ENCODE measurements at places on chromosomes 5 and 9.
A peak's percentile ranks its signal among the peaks of the same experiment; 100 is the strongest.

- no peak for DNase-seq
Observed at GRCh38 chr5:175211956-175212756, 231.8 kb downstream of the DRD1 start.

- DNase-seq: no peak
Observed at GRCh38 chr9:125527471-125528002, 179.5 kb downstream of the MAPKAP1 start.

GRCh38 chr9:115988701-115989100 lies 164.9 kb upstream of the PAPPA start:
- no peak for DNase-seq

- no peak for DNase-seq
Observed at GRCh38 chr5:155270725-155271124, 257.2 kb downstream of the KIF4B start.

- DNase-seq: no peak
Observed at GRCh38 chr5:159660401-159660800, 255.9 kb upstream of the ADRA1B start.

GRCh38 chr9:96478829-96479371 lies 28.9 kb downstream of the HABP4 start:
- DNase-seq: no peak

- no peak for DNase-seq
Observed at GRCh38 chr9:115715666-115716065, 437.9 kb upstream of the PAPPA start.

DNA sequence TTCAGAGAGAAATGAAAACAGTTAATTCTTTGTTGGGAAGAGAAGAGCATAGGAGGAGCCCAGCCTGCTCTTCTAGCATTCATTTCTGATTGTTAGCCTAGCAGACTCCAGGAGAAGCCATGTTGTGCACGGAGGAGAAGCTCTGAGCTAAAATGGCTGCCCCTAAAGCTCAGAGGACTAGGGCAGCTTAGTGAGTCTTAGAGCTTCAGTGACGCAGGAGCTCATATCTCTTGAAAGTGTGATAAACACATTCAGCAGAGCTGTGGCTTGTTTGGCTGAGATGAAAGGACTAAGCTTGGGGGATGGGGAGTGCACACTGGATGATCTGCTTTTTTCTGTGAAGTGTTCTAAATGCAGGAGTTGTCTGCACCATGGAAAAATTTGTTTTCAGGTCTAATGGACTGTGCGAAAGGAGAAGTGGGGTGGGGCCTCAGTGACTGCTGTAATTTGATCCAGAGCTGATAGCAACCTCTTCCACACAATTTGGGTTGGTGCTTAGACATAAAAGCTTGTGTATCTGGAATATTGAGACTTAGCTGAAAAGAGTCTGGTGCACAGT lies 58.5 kb downstream of the ZNF462 start:
- peak; percentile 74 for DNase-seq

DNA sequence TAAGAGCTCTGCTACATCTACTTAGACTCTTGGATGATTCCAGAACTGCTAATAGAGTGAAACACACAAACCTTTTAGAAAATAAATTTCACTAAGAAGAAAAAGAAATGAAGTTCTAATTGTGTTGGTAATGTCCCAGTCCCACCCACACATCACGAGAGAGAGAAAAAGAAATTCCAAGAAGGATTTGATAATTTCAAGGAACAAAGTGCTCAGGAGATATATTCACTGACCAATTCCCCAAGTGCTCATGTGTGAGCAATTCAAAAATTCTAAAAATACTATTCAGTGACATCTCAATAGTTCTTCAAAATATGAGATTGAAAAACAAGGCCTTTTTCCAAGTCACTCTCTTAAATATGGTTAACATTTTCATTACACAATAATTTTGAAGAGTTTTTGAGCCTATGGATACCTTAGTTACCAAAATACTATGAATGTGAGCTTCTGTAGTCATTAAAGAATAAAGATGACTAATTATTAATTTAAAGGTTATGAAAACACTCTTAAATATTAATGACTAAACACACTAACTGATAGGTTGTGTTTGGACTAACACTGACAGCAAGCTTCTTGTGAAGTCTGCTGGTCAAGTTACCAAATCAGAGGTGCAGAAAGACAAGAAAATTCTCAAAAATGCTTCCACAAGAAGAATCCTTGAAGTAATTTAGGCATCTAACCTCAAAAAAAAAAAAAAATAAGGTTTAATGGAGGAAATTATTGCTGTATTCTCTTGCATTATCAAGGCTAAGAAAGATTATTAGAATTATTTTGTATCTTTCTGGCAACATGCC lies 245.3 kb downstream of the PDE4D start:
- no peak for DNase-seq

GRCh38 chr5:7714697-7715096 lies 136.2 kb downstream of the CFAP90 start:
- DNase-seq: no peak

DNA sequence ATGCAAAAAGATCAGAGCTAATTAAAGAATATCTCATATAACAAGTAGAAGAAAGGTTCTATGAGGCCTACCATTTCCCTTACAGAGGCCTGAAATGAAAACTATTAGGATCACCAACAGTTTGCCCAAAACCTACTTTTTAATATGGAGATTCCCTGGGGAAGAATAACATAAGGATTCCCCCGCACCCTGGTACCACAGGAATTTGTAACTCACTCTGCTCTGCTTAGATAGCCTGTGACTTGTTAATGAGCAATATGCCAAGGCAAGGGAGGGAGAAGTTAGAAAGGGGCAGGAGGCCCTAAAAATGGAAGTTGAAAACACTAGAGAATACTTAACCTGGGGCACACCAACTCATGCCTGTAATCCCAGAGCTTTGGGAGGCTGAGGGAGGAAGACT lies 107.0 kb downstream of the CDH6 start:
- no peak for DNase-seq

GRCh38 chr9:7988644-7989280 lies 189.2 kb upstream of the DMAC1 start:
- DNase-seq: no peak

DNA sequence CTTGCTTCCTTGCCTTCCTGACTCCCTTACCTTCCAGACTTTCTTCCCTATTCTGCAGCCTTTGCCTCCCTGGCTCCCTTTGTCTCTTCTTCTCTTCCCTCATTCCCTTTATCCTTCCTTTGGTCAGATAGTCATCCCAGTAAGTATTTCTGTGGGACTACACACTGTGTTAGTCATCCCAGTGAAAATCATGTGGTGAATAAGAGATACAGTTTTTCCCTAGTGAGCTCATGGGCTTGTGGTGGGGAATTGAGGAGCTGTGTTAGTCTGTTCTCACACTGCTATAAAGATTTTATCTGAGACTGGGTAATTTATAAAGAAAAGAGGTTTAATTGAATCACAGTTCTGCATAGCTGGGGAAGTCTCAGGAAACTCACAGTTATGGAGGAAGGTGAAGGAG lies 109.8 kb upstream of the EDIL3 start:
- DNase-seq: peak; percentile 13

GRCh38 chr5:105283134-105283533 lies 1720.5 kb upstream of the NUDT12 start:
- no peak for DNase-seq

GRCh38 chr5:156475182-156476157 lies 148.5 kb downstream of the SGCD start:
- DNase-seq: peak; percentile 77

GRCh38 chr5:121688781-121689180 lies 162.9 kb upstream of the FTMT start:
- DNase-seq: no peak

DNA sequence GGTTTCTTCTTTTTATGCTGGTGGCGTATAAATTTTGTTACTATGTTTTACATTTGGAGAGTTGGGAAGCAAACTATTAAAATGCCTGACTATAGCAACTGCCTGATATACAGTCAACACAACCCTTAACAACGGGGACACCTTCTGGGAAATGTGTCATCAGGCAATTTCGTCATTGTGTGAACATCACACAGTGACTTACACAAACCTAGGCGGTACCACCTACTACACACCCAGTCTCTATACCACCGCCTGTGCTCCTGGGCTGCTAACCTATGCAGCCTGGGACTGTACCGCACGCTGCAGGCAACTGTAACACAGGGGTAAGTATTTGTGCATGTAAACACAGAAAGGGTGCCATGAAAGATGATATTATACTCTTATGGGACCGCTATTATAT lies 1.3 kb upstream of the CDHR2 start:
- DNase-seq: no peak

GRCh38 chr5:1737790-1738405 lies 61.7 kb downstream of the MRPL36 start:
- DNase-seq: peak; percentile 61

- peak; percentile 81 for DNase-seq
Observed at GRCh38 chr5:132777209-132778069, at the start of gene SEPTIN8. Gene SEPTIN8 (minus strand): TSS chr5:132777239. CDS start chr5:132777137, 102 bp downstream.

GRCh38 chr5:1065891-1066650 lies 45.8 kb downstream of the SLC12A7 start:
- no peak for DNase-seq

GRCh38 chr9:124000161-124000783 lies 11.3 kb upstream of the LHX2 start:
- DNase-seq: no peak

DNA sequence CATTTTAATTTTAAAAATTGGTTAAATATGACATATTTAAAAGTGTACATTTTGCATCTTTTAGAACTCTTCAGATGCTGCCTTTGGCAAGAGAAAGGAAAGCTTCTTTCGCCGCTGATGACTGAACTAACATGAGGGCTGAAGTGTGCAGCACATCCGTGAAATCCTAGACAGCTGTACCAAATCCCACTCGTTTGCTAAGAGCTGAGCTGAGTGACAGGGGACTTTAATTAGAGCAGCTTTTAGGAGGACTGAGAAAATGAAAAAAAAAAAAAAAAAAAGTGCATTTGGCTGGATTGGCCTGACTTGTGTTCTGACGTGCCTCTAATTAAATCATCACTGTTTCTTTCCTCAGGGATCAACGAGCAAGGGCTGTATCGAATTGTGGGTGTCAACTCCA lies 271.3 kb downstream of the ARHGAP26 start:
- DNase-seq: no peak

DNA sequence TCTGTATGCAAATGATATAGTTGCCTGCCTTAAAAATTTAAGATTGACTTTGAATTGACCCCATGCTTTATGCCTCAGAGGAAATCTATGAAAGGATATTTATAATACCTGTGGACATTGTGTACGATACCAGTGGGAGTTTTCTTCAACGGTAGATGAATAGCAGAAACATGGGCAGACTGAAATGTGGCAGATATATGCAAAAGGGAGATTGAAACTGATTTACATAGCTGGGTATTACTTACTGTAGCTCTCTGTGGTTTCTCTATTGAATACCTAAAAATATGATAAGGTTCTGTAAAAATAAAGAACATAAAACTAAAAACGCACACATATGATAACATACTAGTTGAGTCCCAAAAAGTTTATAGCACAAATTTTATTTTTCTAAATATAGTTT lies 345.2 kb upstream of the PCSK5 start:
- DNase-seq: no peak

- no peak for DNase-seq
Observed at GRCh38 chr5:24389968-24390367, 254.8 kb downstream of the CDH10 start.

DNA sequence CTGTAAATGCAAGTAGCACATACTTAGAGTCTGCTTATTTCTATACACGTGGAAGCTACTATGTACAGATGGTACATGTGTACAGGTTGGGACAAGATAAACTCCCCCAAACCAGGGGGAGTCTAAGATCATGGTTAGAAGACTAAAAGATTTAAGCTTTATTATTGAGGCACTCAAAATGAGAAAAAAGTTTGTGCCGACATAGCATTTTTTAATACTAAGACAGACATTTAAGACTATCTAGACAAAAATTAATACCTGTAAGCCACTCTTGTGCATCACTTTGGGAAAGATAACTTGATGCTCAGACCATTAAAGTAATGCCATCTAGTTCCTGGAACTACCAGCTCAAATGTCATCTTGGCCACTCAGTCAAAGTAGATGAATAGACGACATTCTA lies 279.4 kb downstream of the ARL15 start:
- no peak for DNase-seq

DNA sequence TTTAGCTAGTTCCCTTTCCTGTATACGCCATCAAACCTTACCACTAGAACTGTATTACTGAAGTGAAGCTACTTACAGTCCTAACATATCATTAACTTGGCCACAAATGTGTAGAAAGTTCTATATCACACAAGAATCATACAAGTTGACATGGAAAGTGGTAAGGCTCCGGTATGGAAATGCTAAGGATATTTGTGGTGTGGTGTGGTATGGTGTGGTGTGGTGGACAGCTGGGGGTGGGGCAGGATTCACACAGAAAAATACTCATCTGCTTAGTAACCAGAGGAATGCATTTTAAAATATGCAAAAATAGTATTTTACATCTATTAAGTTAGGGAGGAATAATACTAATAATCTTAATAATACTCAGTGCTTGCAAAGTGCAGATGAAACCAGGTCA lies 69.4 kb downstream of the TRPC7 start:
- DNase-seq: peak; percentile 33

DNA sequence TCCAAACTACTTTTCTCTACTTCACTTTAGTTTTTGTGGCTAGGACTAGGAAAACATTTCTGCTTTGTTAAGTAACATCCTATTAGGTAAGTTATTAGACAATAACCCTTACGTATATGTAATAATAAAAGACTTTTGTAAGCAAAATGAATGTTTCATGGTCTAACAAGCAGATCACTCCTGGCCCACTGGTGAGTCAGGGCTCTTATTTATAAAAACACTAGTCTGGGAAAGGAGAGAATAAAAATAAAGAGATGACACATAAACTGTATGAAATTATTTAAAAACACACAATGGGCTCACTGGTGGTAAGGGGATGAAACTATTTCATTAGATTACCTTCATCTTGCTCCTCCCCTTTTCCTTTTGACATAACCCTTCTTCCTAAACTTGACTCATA lies 2212.2 kb upstream of the ACO1 start:
- no peak for DNase-seq

- peak; percentile 59 for DNase-seq
Observed at GRCh38 chr9:27247756-27248155, 49.2 kb downstream of the EQTN start.

- no peak for DNase-seq
Observed at GRCh38 chr9:133709015-133709611, 29.0 kb downstream of the SARDH start.

- DNase-seq: peak; percentile 58
Observed at GRCh38 chr5:141172381-141173204, at the start of gene PCDHB7. Gene PCDHB7 (plus strand): TSS chr5:141172644. CDS start chr5:141172836, 192 bp downstream.

- DNase-seq: no peak
Observed at GRCh38 chr5:98941131-98941883, 12.5 kb upstream of the CHD1 start.

GRCh38 chr9:129316281-129317030 lies 138.4 kb upstream of the IER5L start:
- DNase-seq: no peak

GRCh38 chr9:6584881-6585597 lies 60.5 kb downstream of the GLDC start:
- no peak for DNase-seq

GRCh38 chr5:126527892-126528291 lies 67.1 kb downstream of the ALDH7A1 start:
- no peak for DNase-seq

GRCh38 chr9:111114486-111114885 lies 76.2 kb upstream of the LPAR1 start:
- no peak for DNase-seq
